CD4-positive, alpha-beta T cell treated with Interferon alpha-2 for 1 hour (primary cell): ENCODE measurements at places on chromosomes 12 and 14.

- no peak for DNase-seq
Observed at GRCh38 chr12:42729535-42729900, 140.0 kb upstream of the PRICKLE1 start.

DNA sequence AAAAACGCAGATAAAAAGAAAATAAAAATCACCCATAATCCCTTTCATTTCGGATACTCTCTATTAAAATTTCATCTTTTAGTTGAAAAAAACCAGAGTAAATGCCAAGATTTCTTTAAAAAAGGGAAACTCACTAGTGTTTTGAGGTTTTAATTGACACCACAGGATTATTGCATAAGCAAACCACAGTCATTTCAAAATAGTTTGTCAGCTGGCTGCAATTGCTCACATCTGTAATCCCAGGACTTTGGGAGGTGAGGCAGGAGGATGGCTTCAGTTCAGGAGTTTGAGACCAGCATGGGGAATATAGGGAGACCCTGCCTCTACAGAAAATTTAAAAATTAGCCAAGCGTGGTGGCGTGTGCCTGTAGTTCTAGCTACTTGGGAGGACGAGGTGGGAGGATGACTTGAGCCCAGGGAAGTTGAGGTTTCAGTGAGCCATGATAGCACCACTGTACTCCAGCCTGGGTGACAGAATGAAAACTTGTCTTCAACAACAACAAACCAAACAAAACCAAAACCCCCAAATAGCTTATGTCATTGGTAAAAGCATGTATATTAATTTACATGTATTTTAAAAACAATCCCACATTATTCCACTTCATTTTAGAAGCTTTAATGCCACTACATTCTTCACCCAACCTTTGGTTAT lies 48.8 kb downstream of the SYNE2 start:
- DNase-seq, result no peak

GRCh38 chr12:106901276-106901675 lies 54.4 kb upstream of the TMEM263 start:
- DNase-seq, result no peak

- no peak for DNase-seq
Observed at GRCh38 chr12:1595026-1595561, 713 bp upstream of the FBXL14 start.

DNA sequence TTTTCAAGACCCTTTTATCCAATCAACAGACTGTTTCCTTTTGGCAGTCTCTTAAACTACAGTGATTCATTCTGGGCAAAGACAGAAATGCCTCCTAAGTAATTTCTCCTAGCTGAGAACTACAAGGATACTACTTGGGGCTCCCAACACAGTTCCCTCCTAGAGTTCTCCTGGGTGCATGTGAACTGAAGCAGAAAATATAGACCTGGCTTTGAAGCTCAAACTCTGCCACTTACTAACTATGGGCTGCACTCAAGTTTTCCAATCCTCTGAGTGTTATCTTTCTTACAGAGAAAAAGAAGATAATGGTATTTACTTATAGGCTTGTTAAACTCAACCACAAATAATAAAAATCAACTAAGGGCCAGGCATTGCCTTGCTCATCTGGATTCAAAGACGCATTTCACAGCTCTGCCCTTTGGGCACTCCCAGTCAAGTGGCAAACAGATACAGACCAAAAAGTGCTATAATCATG lies 97.6 kb downstream of the EFCAB11 start:
- no peak for DNase-seq
